Midbrain (tissue), 1 donor: ENCODE measurements at places on chromosomes 3 and 15.

GRCh38 chr3:66381626-66382025 lies 119.2 kb downstream of the LRIG1 start:
- no peak for DNase-seq

GRCh38 chr15:41423979-41424659 lies 7.2 kb downstream of the RTF1 start:
- DNase-seq: no peak

DNA sequence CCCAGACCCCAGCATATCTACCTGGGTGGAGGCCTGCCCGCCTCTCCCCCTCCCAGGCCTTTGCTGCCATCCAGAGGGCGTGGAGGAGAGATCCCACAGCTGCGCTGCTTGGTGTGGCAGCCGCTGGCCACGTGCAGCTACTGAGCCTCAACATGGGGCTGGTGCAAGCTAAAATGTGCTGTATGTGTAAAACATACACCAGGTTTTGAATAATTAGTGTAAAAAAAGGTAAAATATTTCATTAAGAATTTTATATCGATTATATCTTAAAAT lies 95.8 kb downstream of the SEC22A start:
- DNase-seq: no peak

GRCh38 chr3:151990696-151991376 lies 117.4 kb downstream of the SUCNR1 start:
- DNase-seq: no peak

DNA sequence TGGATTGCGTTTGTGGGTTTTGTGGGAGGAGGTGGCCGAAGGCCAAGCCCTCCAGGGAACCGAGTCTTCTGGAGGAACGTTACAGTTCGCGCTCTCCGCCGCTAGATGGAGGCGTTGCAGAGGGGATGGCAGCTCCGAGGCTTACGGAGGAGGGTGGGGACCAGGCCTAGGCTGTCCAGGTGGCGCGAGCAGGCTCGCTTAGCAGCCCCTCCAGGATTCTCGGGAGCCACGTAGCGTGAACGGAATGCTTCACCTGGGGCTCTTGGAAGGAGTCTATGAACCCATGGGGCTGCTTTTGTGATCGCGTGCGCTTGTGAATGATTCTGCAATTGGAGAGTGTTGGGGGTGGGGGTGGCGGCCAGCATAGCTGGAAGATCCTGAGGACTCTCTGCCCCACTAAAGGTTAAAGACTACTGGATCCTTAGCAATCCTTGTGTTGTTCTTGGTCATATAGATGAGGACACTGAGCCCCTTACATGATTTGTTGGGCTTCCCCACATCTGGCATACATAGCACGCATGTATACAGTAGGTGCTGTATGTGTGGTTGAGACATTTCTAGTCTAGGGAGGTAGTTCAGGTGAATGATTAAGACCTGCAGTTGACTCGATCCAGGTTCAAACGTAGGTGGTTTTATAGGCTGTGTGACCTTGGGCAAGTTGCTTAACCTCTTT lies 25.7 kb downstream of the FAM3D start:
- peak; percentile 71 for DNase-seq

DNA sequence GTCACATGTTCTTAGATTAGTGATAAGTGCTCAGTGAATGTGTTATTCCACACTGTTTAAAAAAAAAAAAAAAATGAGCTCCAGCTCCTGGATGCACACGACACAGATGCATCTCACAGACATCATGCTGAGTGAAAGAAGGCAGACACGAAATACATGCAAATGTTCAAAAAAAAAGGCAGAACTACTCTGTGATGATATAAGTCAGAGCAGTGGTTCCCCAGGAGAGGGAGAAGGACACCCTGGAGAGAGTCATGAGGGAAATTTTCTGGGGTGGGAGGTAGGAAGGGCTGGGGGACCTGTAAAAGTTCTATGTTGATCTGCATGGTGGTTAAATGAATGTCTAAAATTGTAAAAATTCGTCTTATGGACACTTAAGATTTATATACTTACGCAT lies 4.3 kb downstream of the CSRNP1 start:
- DNase-seq: no peak

GRCh38 chr3:153129426-153129825 lies 32.6 kb upstream of the RAP2B start:
- DNase-seq: no peak

- DNase-seq: no peak
Measured at GRCh38 chr3:16897254-16897926, 12.6 kb downstream of the PLCL2 start.

DNA sequence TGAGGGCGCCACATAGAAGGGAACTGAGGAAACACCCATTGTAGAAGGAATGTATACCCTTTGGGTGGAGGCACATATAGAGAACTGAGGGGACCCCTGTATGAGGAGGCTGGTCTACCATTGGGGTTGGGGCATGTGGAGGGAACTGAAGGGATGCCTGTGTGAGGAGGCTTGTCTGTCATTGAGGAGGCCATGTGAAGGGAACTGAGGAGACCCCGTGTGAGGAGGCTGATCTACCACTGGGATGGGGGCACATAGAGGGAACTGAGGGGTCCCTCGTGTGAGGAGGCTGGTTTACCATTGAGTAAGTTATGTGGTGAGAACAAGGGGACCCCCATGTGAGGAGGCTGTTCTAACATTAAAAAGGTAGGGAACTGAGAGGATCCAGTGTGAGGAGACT lies 156.1 kb downstream of the FBLN2 start:
- DNase-seq: no peak

DNA sequence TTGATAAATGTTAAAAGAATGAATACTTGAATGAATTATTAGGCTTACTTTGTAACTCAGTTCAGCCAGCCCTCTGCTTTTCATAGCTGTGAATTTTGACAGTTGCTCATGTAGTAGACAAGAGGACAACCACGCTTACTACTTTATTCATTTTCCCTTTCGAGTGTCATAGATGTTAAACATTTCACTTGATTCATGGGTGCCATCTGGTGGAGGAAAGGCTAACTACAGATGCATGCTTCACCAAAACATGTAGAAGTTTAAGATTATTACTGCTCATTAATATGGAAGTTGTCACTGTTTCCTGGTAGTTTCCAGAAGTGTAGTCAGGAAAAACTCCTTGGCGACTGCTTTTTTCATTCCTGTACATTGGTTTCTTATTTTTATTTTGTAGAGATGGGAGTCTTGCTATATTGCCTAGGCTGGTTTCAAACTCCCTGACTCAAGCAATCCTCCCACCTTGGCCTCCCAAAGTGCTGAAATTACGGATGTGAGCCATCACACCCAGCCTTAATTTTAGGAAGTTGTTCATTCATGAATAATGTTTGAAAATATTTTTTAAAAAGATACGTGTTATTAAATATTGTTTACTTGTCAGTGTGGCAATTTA lies 163.2 kb downstream of the B3GALNT1 start:
- DNase-seq: no peak

GRCh38 chr15:100484443-100484842 lies 44.3 kb downstream of the CERS3 start:
- DNase-seq: no peak

GRCh38 chr15:74375303-74375693 lies 7.9 kb upstream of the CYP11A1 start:
- peak; percentile 72 for DNase-seq

DNA sequence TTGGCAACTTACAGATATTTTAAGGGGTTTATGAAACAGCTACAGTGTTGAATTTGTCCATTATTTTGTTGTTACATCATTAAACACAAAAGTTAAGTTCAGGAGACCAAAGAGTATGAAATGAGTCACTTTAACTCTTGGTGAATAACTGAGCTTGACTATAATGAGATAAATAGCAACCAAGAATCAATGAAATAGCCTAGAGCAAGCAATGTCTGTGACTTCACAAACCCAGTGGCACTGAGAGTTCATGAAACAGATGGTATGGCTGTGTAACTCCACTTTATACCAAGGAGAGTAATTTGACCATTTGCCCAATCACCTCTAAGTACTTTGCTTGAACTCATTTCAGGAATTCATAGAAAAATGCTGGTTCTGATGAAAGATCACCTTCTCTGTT lies 169.6 kb upstream of the GADL1 start:
- no peak for DNase-seq

GRCh38 chr15:85324202-85324601 lies 56.2 kb upstream of the AKAP13 start:
- no peak for DNase-seq

DNA sequence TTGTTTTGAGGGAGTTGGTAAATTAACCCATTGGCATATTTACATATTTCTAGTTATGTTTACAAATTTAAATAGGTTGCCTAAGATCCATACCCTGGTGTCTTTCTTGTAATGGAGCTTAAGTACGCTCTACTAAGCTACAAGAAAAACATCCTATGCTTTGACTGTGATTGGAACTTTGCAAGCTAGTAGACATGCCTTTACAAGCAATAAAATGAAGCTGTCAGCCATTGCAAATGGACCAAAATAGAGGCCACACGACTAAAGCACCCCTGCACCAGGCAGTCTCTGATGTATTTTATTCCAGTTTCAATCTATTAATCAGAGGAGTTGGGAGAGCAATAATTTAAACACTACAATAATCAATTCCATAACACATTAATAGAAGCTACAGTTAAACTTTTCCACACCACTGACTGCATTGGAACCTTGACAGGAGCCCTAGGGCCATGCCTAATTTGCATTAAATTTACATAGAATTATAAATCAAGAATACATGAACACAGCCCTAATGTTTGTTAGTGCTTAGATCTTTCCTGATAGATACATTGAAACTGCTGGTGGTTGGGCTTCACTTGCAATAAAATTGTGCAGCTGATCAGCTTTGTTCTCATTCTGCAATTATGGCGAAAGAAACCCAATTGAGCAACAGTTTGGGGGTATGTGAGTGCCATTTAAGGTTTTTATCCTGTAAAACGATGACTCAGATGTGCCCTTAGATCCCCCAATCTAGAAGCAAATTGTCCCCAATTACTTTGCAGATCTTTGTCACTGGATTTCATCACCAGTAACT lies 360.1 kb downstream of the LSAMP start:
- no peak for DNase-seq

DNA sequence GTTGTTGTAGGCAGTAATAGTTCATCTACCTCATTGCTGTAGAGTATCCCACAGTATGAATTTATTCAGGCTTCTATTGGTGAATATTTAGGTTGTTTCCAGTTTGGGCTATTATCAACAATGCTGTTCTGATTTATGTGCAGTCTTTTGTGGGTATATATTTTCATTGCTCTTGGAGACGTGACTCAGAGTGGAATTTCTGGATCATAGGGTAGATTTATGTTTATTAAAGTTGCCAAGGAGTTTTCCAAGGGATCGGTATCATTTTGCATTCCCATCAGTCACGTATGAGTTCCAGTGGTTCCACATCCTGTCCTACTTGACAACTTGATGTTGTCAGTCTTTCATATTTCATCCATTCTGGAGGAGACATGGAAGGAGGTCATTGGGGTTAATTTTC lies 8.4 kb upstream of the HRH1 start:
- no peak for DNase-seq

- DNase-seq: no peak
Measured at GRCh38 chr3:34254285-34254684, 455.9 kb downstream of the PDCD6IP start.

GRCh38 chr15:70947351-70948335 lies 55.0 kb downstream of the LRRC49 start:
- DNase-seq: no peak

DNA sequence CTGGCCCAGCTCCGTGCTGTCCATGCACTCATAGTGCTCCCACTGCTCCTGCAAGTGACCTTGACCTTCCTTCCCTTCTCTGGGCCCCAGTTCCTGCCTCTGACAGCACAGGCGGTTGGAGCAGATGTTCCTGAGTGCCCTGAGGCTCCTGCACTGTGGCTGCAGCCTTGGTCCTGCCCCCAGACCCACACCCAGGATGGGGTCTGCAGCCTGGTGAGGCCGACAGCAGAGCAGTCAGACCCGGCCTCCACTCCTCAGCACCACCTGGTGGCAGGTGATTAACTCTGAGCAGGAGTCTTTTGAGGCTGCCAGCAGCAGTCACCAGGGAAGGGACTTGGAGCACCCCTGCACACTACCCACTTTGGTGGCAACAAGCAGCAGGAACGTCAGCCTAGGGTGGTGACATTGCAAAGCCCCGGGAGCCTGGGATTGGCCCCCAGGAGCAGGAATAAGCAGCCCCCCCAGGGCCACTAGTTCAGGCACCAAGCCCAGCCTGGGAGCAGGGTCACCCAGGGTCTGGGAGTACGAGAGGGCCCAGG lies 64.6 kb downstream of the CYP11A1 start:
- peak; percentile 3 for DNase-seq

DNA sequence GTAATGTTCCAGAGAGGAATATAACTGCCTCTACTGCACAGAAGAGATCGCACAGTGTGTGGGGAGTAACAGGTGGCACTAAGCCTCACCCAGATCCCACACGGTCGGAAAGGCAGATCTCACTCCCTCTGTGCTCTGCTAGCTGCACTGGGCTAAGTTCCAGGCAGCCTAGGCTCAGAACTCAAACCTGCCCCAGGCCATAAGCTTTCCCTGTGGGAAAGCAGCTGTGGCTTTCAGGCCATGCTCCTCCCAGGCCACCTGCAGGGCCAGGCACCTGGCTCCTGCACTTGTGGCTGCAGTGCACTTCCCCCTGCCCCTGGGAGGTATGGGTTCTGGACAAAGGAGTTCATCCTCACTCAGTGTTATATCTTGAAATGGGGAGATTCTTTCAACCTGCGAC lies 27.5 kb downstream of the PCCB start:
- no peak for DNase-seq

- no peak for DNase-seq
Measured at GRCh38 chr3:44961888-44962287, 14.1 kb downstream of the ZDHHC3 start.

- DNase-seq: no peak
Measured at GRCh38 chr3:189138901-189139610, 32.7 kb upstream of the TPRG1 start.

DNA sequence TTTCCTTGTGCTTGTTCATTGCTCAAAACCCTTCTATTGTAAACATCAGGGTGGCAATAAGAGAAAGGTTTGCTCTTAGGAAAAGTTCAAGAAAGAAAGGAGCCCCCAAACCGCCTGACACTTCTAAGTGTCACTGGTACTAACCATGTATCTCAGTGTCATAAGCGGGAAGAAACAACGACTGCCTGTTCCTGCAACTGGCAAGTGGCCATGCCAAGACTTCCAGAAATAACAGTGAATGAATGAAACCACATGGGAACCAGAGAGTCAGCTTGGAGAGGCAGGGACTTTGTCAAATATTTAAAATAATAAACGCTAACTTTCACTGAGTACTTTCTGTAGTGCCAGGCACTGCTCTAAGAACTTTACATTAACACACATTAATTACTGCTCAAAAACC lies 1.1 kb downstream of the PLSCR2 start:
- DNase-seq: peak; percentile 4

- no peak for DNase-seq
Measured at GRCh38 chr15:55990516-55990915, 2.9 kb downstream of the NEDD4 start.

- DNase-seq: no peak
Measured at GRCh38 chr3:71011565-71012287, 571.8 kb downstream of the FOXP1 start.

- DNase-seq: no peak
Measured at GRCh38 chr15:68501259-68501591, 69.3 kb upstream of the ITGA11 start.

DNA sequence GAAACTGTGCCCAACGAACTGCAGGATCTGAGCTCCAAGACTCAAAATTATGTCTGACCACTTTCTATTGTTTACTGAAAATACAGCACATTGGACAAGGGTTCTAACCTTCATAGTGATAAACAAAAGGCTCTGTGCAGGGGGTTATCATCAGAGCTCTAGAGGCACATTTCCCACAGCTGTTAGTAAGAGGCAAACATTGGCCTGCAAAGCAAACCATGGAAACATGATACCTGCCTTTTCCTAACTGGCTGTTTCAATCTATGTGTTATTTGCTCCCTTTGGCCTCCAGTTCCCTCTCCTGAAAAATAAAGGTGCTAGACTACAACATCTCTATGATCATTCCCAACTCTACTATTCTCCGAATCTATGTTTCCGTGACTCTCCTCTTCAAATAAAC lies 159.7 kb upstream of the ARHGEF26 start:
- DNase-seq: no peak
